ENCODE measurements at places on chromosomes 11 and 22.

GRCh38 chr11:86579406-86579731, 93.0 kb downstream of the ME3 start:
- DNase-seq, result no peak

DNA sequence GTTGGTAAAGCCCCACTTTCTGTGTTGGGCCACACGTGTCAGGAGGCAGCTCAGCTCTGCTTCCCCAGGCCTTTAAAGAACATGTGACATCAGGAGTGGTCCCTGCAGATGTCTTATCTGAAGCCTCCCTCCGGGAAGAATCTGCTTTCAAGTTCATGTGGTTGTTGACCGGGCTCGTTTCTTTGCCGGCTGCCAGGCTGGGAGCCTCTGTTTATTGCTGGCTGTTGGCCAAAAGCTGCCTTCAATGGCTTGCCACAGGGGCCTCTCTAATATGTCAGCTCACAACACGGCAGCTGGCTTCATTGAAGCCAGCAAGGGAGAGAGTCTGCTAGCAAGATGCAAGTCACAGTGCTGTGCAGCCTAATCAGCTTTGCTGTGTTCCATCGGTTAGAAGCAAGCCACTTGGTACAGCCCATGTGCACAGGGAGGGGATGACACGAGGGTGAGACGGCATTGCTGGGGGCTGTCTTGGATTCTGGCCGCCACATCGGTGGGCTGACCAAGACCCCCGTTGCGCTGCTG, 14.6 kb downstream of the MRGPRF start:
- DNase-seq, result peak; percentile 86

DNA sequence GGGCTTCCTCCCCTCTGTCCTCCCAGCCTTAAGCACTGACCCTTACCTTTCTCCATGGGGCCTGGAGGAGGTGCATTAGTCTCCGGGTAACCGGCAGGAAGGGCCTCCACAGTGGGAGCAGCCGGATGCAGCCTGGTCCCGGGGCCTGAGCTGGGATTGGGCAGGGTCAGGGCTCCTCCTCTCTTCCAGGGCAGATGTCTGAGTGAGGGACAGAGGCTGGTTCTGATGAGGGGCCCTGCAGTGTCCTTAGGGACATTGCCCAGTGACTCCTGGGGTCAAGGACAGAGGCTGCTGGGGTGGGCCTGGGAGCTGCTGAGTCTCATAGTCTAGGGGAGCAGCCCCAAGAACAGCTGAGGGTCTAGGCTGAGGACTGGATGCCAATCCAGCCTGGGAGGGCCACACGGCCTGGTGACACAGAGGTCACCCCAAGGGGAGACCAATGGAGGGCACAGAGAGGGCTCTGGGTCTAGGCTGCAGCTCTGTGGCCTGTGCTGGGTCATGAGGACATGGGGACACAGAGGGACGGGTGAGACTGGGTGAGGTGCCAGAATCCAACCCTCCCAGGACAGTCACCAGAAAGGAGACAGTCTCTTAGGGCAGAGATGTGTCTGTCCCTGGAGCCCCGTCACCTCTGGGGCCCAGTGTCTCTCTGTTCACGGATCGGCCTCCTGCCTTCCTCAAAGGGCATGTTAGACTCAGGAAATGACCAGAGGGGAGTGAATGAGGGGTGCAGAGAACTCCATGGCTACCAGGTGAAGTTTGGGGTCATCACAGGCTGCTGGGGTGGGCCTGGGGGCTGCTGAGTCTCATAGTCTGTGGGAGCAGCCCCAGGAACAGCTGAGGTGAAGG, 6.5 kb downstream of the IGLL5 start:
- DNase-seq, result no peak

- no peak for DNase-seq
Observed at GRCh38 chr11:76694664-76695063, 24.1 kb upstream of the LRRC32 start.

- DNase-seq, result no peak
Observed at GRCh38 chr11:43975629-43976028, 33.2 kb downstream of the C11orf96 start.

GRCh38 chr22:20550851-20551744, 43.7 kb downstream of the MED15 start:
- DNase-seq, result no peak

DNA sequence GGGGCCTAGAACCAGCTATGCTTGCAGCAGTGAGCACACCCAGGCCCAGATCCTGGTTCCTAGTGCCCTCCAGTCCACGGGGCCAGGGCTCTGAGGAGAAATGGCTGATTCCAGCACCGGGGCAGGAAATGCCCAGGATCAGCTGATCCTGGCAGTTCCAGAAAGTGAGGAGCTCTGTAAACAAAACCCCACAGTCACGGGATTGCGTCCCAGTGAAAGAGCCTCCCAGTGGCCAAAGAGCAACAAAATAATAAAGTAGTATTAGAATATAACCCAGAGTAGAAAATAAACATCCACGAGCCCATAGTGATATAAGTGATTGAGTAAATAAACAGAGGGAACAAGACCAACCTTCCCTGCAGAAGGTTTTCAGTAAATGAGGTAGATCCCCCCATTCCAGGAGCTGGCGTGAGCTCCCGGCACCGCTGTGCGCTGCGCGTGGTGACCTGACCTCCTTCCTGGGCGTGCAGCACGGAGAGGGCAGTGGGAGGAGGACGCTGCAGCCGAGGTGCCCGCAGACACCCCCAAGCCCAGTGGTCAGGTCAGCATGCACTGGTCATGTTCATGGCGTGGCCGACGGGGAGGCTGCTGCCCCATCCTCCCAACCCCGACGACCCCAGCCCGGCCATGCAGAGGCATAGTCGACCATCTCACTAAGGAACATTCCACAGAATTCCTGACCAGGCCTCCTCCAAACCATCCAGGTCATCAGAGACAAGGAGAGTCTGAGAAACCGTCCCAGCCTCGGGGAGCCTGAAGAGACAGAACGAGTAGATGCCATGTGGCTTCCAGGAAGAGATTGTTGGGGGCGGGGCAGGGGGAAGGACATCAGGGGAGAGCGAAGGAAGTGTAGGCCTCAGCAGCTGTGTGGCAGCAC, 19.8 kb downstream of the PTDSS2 start:
- DNase-seq, result no peak

DNA sequence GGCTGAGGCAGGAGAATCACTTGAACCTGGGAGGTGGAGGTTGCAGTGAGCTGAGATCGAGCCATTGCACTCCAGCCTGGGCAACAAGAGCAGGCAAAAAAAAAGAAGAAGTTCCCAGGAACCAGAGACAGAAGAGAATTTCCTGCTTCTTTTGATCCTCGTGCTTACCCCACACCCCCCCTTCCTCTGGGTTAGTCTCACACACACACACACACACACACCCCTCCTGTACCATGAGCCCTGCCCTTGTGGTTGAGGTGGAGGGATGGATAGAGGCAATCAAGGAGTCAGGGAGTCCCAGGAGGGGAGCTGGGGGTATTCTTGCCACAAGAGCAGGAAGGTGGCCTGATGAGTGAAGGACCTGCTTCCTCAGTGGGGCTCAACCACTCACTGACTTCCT, 4.1 kb upstream of the UBE2L6 start:
- DNase-seq, result no peak

GRCh38 chr11:73660497-73661034, 14.2 kb downstream of the PLEKHB1 start:
- no peak for DNase-seq

DNA sequence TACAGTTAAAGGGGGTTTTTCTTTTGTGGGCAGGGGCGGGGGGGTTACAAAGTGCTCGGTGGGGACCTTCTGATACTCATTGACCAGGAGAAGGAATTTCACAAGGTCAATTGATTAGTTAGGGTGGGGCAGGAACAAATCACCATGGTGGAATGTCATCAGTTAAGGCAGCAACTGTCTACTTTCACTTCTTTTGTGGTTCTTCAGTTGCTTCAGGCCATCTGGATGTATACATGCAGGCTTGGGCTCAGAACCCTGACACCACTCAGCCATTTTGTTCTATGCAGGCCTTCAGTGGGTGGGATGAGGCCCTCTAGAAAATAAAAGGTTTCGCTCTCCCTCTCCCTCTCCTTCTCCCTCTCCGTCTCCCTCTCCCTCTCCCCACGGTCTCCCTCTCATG, 29.6 kb downstream of the TSPAN32 start:
- DNase-seq, result no peak

GRCh38 chr11:15969281-15969680, 387.1 kb downstream of the SOX6 start:
- no peak for DNase-seq

DNA sequence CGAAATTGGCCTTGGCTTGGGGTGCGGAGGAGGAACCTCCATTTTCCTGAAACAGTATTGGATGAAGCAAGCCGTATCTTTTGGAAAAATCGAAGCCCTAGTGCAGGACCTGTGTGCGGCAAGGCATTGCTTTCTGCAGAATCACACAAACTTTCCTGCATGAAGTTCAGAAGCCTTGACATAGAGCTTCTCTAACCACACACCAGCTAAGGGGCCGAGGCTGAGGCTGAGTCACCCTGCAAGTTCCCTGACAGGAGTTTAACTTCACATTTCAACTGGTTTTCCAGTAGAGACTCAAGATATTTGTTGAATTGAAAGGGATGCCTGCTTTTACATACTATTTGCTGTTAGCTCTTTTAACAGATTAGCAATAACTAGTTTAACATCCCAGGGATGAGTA, 67.8 kb downstream of the TCF20 start:
- DNase-seq, result no peak

GRCh38 chr11:38648604-38649003, 2050.6 kb upstream of the RAG2 start:
- DNase-seq, result no peak

DNA sequence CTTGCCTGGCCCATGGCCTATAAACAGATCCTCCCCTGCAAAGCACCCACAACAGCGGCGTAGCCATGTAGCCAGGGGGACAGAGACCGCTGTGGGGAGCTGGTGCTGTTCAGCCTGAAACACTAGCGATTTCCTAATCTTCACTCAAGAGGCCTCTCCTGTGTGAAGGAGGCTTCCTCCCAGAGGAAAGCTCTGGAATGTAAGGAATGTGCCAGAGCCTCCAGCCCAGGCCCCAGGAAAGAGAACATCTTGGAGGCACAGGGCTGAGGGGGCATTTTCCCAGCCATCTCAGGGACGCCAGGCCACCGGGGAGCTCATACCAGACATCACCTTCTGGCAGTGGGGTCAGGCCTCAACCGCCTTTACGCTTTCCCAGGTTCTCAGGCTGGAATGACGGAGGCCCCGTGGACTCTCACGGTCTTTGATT, 24.0 kb downstream of the MIAT start:
- DNase-seq, result no peak

GRCh38 chr11:74195828-74196227, 24.7 kb downstream of the PPME1 start:
- no peak for DNase-seq

GRCh38 chr11:114348200-114349191, 51.8 kb downstream of the C11orf71 start:
- peak; percentile 55 for DNase-seq

- no peak for DNase-seq
Observed at GRCh38 chr22:23826510-23827350, 12.1 kb downstream of the DERL3 start.

GRCh38 chr11:18322818-18323570, 627 bp downstream of the GTF2H1 start:
- DNase-seq, result peak; percentile 11

GRCh38 chr11:18707811-18708340, 9.3 kb downstream of the TMEM86A start:
- DNase-seq, result no peak

GRCh38 chr22:43131773-43132501, 11.3 kb downstream of the MCAT start:
- DNase-seq, result no peak

DNA sequence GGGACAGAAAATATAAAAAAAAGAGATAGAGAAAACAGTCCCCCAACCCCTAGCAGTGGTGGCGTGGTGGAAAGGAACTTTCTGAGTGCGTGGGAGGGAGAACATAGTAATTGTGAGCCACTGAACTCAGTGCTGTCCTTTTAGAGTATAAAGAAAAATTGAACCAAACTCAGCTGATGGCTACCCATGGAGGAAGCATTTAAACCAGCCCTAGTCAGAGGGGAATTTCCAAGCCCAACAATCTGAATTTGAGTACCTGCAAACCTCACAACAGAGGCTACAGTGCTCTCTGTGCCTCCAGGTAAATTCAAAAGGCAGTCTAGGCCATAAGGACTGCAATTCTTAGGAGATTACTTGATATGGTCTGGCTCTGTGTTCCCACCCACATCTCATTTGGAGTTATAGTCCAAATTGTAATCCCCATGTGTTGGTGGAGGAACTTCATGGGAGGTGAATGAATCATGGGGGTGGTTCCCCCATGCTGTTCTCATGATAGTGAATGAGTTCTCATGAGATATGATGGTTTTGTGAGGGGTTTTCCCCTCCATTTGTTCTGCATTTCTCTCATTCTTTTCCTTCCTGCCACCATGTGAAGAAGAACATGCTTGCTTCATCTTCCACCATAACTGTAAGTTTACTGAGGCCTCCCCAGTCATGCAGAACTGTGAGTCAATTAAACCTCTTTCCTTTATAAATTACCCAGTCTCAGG, 687.8 kb downstream of the FAM181B start:
- DNase-seq, result no peak

- peak; percentile 52 for DNase-seq
Observed at GRCh38 chr22:43823353-43823908, 11.3 kb upstream of the EFCAB6 start.

- peak; percentile 20 for DNase-seq
Observed at GRCh38 chr22:45889539-45890350, 87.2 kb downstream of the WNT7B start.

- peak; percentile 56 for DNase-seq
Observed at GRCh38 chr22:49084206-49084605, 743.5 kb downstream of the BRD1 start.

DNA sequence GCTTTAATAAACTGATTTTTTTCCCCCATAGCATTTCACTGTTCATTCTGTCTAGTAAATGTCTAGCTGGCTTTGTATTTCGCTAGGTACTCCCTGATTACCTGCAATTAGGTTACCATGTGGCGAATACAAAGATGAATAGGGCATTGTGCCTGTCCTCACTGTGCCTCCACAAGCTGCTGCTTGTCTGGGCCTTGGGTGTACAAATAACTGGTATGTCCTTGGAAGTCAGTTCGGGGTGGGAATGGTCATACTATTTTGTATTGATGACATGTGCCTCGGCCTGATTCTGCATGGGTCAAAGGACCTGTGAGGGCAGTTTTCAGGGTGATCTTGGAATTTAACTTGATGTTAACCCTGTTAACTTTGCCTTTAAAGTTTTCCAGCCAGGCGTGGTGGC, 11.4 kb downstream of the RBM4 start:
- no peak for DNase-seq

DNA sequence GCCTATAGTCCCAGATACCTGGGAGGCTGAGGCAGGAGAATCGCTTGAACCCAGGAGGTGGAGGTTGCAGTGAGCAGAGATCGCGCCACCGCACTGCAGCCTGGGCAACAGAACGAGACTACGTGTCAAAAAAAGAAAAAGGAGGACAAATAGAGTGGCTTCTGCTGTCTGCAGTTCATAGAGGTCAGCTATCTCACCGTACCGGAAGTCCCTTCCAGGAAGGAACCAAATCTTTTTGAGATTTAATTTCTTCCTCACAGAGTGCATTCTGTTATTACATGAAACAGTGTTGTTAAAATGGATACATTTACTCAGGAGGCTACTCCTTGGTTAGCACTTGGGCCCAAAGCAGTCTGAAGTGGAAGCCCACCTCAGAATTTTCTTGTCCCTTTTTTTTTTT, 33.4 kb downstream of the FAM118A start:
- DNase-seq, result no peak

Data from NCI-H146 (cell line).